ENCODE measurements at places on chromosomes 11 and 22.

DNA sequence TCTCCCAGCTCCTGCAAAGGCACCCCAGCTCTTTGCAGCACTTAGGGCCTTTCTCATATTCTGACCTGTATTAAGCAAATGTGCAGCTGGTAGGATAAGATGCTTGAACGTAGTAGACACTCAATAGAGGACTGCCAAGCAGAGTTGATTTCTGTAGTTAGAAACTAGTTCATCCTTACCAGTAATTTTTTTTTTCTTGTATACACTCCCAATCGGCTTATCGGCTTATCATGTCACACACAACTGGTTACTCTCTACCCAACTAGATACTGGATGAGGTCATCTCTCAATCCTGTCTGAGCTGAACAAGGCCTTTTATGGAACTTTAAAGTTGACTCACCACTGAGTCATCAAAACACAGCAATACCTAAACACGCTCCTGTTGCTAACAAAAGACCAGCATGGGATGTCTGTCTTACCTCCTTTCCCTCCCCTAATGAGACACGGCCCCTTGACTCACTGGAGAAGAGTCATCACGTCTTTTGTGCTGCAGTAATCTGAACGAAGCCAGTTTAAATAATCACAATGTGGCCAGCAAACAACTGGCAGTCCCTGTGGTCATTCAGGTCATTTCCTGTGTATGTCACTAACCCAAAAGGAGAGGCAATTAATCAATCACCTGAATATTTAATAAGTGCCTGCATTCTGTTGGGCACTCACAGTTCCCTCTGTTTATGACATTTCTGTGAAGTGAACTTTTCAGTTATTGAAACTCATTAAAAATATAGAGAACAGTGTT is 7.5 kb upstream of the WEE1 start:
- no peak for DNase-seq

- no peak for DNase-seq
Observed at GRCh38 chr11:50192743-50193142, 160.1 kb downstream of the OR4C45 start.

DNA sequence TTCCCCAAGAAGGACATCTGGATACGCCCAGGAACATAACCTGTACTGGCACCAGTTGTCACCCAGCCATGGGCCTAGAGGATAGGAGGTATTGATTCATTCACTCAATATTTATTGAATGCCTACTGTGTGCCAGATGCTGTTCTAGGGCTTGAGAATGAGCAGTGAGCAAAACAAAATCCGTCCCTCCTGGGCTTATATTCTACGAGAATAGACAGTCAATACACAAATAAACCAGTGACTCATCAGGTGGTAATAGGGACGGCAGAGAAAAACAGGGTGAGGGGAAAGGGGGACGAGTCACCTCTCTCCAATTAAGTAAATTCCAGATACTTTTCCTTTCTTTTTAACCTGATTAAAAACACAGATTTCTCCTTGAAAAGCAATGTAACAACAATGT is 103.5 kb downstream of the MICAL2 start:
- DNase-seq: no peak

- DNase-seq: no peak
Observed at GRCh38 chr11:95108159-95108611, 18.5 kb downstream of the ENDOD1 start.

DNA sequence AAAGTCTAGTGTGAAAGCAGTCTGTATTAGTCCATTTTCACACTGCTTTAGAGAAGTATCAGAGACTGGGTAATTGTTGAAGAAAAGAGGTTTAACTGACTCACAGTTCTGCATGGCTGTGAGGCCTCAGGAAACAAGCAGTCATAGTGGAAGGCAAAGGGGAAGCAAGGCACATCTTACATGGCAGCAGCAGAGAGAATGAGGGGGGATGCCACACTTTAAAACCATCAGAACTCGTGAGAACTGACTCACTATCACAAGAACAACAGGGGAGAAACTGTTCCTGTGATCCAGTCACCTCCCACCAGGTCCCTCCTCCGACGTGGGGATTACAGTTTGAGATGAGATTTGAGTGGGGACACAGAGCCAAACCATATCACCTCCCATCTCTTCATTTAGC is 13.8 kb upstream of the TUBA8 start:
- no peak for DNase-seq

DNA sequence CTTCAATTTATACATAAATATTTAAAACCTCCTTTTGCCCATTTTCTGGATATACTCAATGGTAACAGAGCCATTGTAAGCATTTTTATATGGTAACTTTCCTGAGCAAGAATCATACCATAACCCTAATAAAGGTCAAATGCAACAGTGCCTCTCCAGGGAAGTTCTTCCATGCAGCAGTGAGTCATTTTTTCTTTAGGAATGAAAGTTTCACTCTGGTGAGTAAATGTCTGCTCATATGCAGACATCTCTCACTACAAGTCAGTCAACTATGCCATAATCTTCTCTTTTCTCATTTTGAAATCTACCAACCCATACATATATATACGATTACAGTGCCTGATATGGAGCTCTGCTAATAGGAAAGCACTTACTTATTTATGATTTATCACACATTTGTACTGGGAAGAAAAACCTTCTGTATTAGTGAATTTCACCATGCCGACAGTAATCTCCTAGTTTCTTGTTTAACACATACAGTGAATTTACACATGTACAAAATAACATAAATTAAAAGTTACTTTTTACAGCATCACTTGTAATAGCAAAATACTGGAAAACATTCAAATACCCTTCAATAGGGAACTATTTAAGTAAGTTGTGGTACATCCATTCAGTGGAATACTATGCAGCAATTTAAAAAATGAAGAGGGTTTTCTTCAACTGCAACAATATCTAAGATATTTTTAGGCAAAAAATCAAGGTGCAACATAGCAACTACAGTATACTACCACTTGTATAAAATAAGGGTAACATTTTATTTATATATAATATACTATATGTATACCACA is 16.0 kb downstream of the STK33 start:
- DNase-seq: no peak

DNA sequence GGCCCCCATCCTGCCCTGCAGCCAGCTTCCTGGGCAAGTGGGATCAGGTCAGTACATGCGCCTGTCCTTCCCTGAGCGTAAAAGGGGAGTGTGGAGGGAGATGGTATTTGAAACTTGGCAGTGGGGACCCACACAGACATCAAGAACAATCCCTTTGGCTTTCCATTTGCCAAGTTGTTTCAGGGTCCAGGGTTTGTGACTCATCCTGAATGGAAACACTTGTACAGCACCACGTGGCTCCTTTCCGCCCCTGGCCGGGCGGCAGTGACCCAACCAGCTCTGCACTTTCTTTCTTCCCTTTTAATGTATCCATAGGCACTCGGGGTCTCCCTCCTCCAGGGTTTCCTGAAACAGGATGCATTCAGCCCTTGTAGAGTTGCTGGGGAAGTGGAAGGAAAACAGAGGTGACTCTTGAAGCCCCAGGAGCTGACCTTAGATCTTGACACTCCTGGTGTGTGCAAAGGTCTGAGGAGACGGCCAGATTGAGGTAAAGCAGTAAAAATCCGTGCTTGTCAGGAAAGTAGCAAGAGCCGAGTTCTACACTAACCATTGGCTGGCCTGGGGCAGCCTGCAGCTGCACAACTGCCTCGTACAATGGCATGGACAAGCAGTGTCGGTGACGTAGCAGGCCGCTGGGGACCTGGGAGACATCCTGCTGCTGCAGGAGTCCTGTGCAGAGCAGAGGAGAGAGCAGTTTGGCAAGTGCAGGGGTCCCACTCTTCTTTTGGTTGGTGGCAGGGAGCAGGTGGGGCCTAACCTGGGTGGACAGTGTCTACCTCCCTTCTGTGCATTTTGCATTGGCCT is 189.8 kb downstream of the SNX19 start:
- no peak for DNase-seq

DNA sequence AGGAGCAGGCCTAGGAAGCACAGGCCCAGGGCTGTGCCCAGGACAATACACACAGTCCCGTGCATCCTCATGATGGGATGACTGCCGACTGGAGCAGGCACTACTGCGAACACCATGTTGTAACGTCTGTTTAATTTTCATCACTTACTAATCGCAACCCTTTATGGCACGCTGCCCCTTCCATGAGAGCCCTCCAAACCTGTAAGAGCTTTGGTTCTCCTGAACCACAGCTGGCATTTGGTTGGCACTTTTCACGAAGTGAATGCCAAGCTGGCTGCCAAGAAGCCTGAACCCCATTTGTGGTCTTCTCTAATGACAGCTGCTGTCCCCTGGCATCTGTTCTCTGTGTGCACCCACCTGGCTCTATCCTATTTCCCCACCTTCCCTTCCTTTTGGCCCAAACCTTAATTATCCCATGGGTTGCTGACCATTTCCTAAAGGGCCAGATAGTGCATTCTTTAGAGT is 36.5 kb downstream of the APOL1 start:
- no peak for DNase-seq
